NCI-H1092 (cell line): ENCODE measurements at places on chromosomes 4 and X.

- DNase-seq, result no peak
These were observed 59.3 kb downstream of the SHROOM2 start for GRCh38 chrX:9845578-9845952.

DNA sequence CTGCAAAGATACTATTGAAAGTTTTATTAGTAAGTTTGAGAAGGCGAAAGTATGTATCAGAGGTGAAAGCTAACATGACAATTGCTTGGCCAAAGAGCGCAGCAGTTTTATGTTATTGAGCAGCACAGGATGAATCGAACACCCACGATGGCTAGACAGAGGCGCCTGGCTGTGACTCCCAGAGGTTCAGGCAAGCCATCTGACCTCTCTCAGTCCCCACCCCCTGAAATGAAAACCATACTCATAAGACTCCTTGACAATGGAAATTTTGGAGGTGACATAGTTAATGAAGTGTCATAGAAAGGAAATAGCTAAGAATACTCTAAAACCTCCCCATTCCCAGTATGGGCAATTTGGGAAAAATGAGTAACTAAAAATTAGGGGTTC, 70.6 kb downstream of the MGST2 start:
- no peak for DNase-seq

GRCh38 chr4:73311428-73311827, 52.8 kb upstream of the ANKRD17 start:
- DNase-seq, result no peak

DNA sequence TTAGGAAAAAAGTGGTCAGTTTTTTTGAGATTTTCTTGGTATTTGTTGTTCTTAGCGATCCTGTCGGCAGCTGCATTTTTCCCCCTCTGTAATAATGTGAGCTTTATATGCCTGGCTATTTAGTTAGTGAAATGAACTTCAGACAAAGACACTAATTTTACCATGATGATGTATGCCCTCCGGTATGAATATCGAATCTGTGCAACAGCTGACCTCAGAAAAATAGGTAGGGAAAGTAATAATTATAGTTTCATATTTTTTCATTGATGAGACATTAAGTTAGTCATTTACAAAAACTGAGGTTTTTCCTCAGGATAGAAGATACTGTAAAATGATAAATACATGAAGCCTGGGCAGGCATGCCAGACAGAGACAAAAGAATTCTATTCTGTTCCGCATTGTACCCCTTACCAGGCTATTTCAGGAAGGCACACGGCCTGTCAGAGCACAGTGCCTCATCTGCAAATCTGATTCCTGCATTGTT, 155.8 kb downstream of the SHROOM3 start:
- DNase-seq, result no peak

GRCh38 chr4:153259661-153260060, 55.4 kb downstream of the TRIM2 start:
- no peak for DNase-seq
